ENCODE measurements at places on chromosomes 3 and 15. TPM values are rescaled to one million over a fixed set of nuclear protein-coding genes. Genes with fewer than 3 reads are reported as not detected.
A peak's percentile ranks its signal among the peaks of the same experiment; 100 is the strongest.

GRCh38 chr15:62931650-62932049 lies 110.9 kb upstream of the TPM1 start:
- H3K36me3 ChIP-seq = no peaks in the 10 kb centered on the region
- H3K4me3 ChIP-seq = no peak overlapping the region
- H3K27ac ChIP-seq = no peak overlapping the region
- DNase-seq = no peak
- H3K27me3 ChIP-seq = no peaks in the 10 kb centered on the region

DNA sequence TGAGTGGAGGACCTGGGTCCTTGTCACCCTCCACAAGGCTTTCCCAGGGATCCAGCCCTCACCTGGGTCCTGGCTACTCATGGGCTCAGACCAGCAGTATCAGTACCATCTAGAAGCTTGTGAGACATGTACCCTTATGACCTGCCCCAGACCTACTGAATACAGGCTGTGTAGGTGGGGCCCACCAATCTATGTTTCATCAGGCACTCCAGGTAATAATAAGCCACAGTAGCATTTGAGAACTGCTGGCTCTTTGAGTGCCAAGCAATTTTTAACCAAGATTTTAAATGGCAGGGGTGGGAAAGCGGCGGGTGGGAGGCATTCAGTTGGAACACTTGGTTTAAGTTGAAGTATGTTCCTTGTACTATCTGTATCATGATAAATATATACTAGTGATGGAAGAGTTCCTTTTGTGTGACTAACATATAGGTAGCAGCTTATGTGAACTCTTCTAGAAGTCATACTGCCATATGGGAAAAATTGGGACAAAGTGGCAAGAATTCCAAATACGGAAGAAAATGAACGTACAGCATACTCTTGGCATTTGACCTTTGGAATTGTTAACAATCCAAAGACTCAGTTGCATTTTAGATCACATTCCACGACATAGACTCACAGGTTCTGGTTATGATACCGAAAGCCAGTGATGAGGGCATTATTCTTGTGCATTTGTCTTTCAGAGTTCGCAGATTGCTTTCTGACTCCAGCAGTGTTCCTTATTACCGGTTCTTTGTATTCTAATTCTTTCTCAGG lies 190.4 kb downstream of the GHSR start:
- H3K4me1 ChIP-seq = peaks cover 66% of the 10 kb centered on the region
- no peak overlapping the region for H3K4me3 ChIP-seq
- DNase-seq = no peak
- H3K36me3 ChIP-seq = no peaks in the 10 kb centered on the region
- no peaks in the 10 kb centered on the region for H3K27me3 ChIP-seq

GRCh38 chr15:68559345-68560310 lies 19.2 kb upstream of the CORO2B start:
- no peaks in the 10 kb centered on the region for H3K36me3 ChIP-seq
- peak; percentile 87 for DNase-seq
- peaks cover 3% of the 10 kb centered on the region for H3K4me1 ChIP-seq
- peak overlapping the region; percentile 61 for H3K4me3 ChIP-seq
- no peaks in the 10 kb centered on the region for H3K27me3 ChIP-seq
- H3K27ac ChIP-seq = no peak overlapping the region

GRCh38 chr15:82080774-82081173 lies 35.0 kb upstream of the MEX3B start:
- H3K27ac ChIP-seq = no peak overlapping the region
- no peak for DNase-seq
- H3K4me1 ChIP-seq = no peaks in the 10 kb centered on the region
- H3K36me3 ChIP-seq = no peaks in the 10 kb centered on the region
- H3K27me3 ChIP-seq = no peaks in the 10 kb centered on the region
- no peak overlapping the region for H3K4me3 ChIP-seq

PLA2G4E gene
- not detected for total RNA-seq

SEMA3B gene
- 24.2 TPM for total RNA-seq

All from ascending aorta (tissue), 2 donors.